T-helper 1 cell (primary cell): ENCODE measurements at places on chromosomes 13 and 19.

DNA sequence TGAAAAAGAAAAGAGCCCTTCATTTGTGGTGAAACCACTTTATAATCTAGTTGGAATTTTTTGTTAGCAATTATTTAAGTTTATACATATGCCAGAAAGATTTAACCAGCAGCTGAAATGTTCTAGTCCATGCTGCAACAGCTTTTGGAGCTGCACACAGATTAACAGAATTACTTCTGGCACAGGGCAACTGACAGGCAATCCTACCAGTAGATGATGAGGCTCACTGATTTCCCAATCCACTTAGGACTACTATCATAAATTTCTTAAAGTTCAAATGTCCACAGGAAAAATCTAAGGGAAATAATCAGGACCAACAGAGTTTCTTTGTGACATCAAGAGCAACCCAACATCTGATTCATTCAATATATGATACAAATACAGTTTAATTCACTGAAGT lies 78.8 kb downstream of the CRYL1 start:
- DNase-seq = no peak

DNA sequence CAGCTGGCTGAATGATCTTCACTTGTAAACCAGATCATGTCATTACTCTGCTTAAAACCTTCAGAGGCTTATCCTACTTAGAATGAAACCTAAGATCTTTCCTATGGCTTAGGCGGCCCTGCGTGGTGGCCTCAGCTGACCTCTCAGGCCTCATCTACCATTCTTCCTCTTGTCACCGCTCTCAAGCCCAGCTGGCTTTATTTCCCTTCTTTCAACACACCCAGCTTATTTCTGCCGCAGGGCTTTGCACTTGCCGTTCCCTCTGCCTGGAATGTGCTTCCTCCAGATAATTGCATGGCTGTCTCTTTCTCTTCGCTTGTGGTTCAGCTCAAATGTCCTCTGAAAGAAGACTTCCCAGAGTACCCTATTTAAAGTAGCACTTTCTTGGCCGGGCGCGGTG lies 3.6 kb upstream of the ASF1B start:
- DNase-seq = no peak

DNA sequence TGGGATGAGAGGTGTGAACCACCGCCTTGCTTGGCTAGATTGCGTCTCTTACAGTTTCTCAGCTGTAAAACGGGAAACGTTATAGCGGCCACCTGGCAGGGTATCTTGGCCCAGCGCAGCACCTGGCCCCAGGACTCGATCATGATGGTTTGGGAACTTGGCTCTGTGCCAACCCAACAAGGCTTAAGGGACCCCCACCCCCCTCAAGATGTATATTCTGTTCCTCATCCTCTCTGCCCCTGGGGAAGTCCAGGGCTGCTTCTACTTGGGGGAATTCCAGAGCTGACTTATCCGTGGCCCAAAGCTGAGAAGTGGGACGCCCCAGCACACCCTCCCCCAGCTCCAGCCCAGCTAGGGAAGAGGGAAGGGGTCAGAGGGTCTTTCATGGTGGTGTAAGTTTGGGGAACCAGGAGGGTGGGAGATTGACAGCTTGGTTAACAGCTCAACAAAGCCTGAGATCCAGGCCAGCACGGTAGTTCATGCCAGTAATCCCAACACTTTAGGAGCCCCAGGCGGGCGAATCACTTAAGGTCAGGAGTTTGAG lies 695 bp downstream of the ICAM1 start:
- no peak for DNase-seq

DNA sequence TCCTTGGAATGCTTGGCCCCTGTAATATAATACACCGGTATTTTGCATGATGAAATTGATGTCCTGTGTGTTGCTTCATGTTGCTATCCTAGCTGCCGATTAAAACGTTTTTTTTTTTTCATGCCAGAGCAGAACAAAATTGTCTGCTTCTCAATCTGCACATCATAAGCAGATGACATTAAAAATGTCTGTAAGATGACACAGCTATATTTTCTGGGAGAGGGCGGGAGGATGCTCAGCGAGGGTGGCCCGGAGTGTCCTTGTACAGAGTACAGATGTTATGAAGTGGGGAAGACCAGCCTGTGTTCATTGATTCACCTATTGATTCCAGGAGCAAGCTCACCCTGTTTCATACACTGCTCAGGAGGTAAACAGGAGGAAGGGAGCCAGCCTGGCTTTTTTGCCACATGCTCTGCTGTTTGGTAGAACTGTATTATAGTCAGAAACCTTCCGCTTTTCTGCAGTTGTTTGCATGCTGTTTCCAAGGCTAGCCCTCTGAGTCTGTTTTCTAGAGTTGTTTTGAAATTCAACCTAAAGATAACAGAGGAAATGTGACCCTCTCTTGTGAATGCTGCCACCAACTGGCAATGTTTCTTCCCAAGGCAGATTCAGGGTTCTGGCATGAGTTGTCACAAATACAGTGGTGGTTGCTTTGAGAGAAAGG lies 4.7 kb upstream of the IRS2 start:
- DNase-seq = no peak

GRCh38 chr19:3360421-3361383 lies 5.7 kb upstream of the NFIC start:
- DNase-seq = peak; percentile 54

- DNase-seq = no peak
Observed at GRCh38 chr13:108895220-108895704, 265.9 kb downstream of the MYO16 start.

DNA sequence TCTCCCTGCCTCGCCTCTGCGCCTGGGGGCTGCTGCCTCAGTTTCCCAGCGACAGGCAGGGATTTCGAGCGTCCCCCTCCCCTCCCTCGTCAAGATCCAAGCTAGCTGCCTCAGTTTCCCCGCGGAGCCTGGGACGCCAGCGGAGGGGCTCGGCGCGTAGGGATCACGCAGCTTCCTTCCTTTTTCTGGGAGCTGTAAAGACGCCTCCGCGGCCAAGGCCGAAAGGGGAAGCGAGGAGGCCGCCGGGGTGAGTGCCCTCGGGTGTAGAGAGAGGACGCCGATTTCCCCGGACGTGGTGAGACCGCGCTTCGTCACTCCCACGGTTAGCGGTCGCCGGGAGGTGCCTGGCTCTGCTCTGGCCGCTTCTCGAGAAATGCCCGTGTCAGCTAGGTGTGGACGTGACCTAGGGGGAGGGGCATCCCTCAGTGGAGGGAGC lies 722 bp upstream of the ICAM1 start:
- DNase-seq = peak; percentile 57

GRCh38 chr13:66585669-66586203 lies 644.4 kb downstream of the PCDH9 start:
- no peak for DNase-seq

DNA sequence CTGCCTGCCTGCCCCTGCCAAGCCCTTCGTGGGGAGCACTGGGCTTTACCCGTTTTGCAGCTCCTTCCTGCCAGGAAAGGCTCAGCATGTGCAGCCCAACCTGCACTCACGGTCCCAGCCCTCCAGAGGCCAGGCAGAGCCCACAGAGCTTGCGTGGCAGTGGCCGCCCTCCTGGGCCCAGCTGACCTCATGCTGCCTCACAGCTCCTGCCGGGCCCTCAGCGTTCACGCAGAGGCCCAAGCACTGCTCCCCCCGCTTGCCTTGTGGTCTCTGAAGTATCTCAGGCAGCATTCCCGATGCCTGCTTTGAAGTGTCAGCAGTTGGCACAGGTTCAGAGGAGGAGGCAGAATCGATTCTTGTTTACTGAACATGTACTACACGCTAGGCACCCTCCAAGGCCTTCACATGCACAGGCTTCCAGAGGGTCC lies 32.5 kb downstream of the CAPN12 start:
- DNase-seq = no peak

GRCh38 chr13:106591299-106591698 lies 23.4 kb upstream of the ARGLU1 start:
- no peak for DNase-seq

- DNase-seq = peak; percentile 76
Observed at GRCh38 chr19:13098277-13099072, 4.2 kb downstream of the LYL1 start.

DNA sequence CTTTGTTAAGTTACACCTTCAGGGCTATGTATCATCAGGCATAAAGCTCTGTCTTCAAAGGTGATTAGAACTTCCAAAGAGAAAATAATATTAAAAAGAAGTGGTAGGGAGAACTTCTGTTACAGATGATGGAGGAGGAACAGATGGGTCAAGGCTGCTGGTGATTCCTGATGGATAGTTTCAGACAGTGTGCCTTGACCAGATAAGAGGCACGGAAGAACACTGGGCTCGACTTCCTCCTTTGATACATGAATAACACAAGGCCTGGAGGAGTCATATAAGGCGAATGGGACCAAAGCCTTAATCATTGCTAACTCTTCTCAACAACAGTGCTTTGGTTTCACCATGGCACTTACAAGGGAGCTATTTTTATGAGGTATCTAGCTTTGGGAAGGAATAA lies 128.1 kb upstream of the RXFP2 start:
- DNase-seq = no peak

DNA sequence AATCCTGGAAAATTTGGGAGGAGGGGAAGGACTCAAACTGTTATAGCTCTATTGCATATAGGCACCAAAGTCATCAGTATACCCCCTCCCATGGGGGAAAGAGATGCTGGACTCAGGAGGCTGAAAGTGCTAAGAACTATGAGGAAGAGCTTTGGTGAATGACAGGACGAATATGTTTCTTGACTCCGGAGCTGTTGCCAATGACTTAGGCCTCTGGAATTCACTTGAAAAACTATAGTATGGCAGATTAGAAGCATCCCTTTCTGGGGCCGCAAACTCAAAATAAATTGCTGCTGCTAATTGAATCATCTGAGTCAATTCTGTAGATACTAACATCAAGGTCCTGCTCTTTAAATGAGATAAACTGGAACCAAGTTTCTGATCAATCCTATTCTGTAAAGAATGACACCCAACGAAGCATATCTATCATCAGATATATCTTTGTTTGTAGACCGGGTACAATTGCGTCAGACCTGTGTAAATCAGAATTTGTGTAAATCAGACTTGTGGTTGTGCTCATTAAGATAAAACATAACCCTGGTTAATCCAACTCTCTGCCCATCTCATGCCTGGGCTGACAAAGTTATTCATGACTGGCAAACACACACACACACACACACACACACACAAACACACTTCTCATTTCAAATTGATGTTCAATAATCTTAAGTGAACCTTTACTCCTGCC lies 1793.8 kb upstream of the PCDH20 start:
- DNase-seq = no peak

- no peak for DNase-seq
Observed at GRCh38 chr13:113238536-113238935, 29.1 kb downstream of the CUL4A start.

- no peak for DNase-seq
Observed at GRCh38 chr19:50427997-50428425, 4.7 kb upstream of the MYBPC2 start.

DNA sequence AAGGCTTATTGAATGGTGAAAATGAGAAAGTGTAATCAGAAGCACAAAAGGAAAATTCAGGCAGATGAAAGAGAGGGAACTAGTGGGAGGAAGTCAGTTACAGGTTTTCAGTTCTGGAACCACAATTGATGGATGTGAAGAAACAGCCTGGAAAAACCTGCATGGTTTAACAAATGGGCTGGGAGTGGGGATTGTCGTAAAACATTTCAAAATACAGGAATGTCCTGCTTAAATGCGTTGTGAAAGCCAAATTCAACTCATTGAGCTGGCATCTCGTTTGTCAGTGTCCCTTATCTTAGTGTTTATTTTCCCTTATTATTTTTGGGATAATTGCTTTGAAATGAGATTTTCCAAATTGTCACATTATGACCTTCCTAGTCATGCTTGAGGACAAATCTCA lies 106.5 kb upstream of the RFC3 start:
- no peak for DNase-seq

GRCh38 chr13:81381560-81381959 lies 1040.6 kb upstream of the SPRY2 start:
- DNase-seq = no peak

- no peak for DNase-seq
Observed at GRCh38 chr19:17097593-17098126, 22.1 kb downstream of the MYO9B start.

DNA sequence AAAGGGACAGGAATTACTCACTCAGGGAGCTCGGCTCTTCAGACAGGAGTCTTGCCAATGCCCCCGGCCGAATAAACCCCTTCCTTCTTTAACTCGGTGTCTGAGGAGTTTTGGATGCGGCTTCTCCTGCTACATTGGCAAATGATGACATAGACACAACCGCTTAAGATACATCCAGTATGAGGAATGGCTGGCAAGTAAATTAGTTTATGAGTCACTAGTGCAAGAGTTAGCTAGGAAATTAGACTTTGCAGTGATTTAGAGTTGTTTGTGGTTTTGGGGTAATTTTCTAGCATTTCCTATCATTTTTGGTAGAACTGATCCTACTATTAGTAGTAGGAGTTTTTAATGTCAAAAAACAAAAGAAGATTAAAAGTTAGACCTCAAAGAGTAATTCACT lies 166.2 kb downstream of the SLITRK1 start:
- no peak for DNase-seq

DNA sequence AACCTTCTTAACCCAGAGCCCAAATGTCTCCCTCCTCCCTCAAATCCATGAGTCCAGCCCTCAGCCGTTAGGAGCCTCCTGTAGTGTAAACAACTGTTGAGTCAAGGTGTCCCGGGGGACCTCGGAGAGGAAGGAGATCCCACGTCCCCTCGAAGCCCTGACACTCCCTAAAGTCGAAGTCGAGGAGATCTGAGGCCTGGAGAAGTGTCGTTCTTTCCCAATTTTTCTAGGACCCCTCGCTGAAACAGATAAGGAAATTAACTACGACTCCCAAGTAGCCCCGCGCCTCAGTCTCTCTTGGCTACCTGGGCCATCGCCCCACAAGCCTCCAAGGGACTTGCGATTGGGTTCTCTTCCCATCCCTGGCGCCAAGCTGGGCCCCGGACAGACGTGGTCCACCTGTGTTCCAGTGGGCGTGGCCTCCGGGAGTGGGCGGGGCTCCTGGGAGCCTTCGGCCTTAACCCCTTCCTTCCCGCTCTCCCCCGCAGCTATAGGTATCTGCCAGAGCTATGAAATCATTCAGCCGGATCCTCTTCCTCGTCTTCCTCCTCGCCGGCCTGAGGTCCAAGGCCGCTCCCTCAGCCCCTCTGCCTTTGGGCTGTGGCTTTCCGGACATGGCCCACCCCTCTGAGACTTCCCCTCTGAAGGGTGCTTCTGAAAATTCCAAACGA lies 869 bp downstream of the GFY start:
- no peak for DNase-seq

- no peak for DNase-seq
Observed at GRCh38 chr13:22748866-22749577, 431.8 kb upstream of the SGCG start.

GRCh38 chr13:39254601-39255000 lies 216.3 kb downstream of the NHLRC3 start:
- DNase-seq = no peak

GRCh38 chr19:16888629-16889365 lies at the start of gene F2RL3:
Gene F2RL3 (plus strand): TSS chr19:16888999. CDS start chr19:16889190, 191 bp downstream.
- no peak for DNase-seq

- DNase-seq = no peak
Observed at GRCh38 chr19:44430956-44431355, 17.3 kb downstream of the ZNF229 start.

- no peak for DNase-seq
Observed at GRCh38 chr13:35848336-35849255, 282.6 kb downstream of the DCLK1 start.
